ENCODE measurements at places on chromosomes 6 and 20. TPM values are rescaled to one million over a fixed set of nuclear protein-coding genes. Genes with fewer than 3 reads are reported as not detected.

DNA sequence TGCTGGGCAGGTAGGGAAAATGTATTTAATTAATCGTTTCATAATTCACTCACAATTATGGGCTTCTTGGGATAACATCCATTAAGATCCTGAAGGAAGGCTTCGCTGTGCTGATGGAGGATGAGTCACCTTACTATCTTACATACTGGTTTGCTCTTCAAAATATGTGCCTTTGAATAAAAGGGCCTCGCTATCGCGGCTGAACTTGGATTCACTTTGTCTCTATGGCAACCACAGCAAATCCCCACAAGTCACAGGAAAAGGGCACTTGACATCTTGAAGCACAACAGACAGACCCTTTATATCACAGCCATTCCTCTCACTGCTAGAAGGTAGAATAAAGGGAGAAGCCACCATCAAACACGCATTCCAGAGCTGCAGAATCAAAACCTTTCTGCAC is 141.3 kb upstream of the MYLIP start:
- peak; percentile 71 for DNase-seq

DNA sequence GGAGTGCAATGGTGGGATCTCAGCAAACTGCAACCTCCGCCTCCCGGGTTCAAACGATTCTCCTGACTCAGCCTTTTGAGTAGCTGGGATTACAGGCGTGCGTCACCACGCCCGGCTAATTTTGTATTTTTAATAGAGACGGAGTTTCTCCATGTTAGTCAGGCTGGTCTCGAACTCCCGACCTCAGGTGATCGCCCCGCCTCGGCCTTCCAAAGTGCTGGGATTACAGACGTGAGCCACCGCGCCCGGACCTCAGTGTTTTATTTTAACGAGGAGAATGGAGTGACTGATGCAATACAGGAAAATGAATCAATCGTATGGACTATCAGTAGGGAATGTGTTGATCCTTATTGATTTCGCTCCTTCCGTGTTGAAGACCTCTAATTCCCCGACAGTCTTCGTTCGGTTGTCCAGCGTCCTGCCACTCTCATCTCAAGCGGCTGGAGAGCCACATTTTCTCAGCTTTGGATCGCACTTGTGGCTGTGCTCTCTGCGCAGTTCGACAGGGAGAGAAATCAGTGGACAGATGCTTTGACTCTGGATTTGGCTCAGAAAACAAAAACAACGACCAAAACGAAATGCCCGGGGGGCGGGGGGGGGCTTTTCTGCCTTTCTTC is 166.2 kb downstream of the TRIM27 start:
- DNase-seq = no peak

DNA sequence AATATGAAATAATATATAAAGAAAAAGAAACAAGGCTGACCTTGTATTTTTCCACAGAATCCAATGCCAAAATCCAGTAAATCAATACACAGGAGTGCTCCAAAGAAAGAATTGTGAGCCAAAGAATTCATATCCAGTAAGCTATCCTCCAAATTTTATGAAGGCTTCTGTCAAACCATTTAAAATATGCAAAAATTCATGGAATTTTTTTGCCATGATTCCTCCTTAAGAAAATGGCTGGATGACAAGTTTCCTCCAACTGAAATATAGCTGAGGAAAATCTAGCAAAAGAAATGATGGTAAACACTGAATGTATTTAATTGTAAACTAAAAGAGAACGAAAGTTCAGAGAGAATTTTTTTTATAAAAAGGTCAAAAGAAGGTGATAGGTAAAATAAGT is 290.3 kb downstream of the UBE3D start:
- no peak for DNase-seq

DNA sequence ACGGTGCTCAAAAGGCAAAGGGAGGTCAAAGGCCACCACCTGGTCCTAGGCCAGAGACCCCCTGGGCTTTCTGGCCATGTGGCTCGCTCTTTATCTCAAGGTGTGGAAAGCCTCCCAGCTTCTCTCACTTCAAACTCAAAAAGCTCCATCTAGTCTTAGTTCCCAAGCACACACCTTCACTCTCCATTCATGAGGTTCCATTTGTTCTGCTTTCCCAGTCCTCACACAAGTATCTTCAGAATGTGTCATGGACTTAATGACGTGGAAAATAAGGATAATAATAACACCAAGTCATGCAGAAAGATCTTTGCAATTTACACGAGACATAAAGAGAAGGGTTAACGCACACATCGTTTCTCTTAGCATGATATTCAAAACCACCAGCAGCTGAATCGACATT is 219.3 kb downstream of the GMDS start:
- no peak for DNase-seq

DNA sequence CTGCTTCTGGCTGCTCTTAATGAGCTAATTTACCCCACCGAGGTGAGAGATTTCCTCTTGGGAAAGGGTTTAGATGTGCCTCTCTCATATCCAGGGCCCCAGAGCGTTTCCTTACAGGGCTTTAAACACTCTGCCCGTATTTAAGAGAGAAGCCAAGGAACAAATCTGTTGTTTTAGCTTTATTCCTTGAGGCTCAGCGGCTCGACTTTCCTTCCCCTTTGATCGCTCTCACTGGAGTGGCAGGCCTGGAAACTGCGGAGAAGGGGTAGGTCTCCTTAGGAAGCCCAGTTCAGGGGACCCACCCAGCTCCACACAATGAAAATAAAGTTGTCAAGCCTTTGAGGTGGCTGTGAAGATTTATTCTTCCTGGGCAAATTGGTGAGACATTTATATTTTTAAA is 132.0 kb upstream of the JAG1 start:
- DNase-seq = no peak

DNA sequence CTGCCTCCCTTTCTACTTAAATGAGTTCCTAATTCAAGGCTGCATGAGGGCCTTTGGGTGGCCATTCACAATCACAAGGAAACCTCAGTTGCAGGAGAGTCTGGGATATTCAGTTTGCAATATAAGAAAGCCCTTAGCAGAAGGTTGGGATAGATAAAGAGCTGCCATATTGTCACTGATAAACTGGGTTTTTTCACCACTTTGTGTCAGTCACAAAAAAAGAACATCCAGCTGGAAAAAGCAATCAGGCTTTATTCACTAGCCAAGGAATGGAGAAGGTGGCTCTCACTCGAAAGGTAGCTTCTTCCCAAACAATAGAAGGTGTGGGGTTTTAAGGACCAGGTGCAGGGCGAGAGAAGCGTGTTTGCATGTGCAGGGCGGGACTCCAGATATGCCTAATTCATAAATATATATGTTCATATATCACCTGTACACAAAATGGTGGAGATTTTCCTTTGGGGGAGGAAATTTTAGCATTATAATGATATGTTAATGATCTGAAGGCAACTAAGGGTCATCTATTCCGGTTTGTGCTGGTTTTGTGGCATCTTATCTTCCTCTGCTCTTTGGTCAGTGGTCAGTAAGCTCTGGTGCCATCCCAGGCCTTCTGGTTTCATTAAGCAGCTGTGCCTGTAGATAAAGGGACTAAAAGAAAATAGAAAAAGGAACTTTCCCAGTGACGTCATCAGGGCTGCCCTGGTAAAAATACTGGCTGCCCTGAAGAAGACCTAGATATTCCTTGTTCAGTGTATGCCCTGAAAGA is 97.1 kb upstream of the IYD start:
- peak; percentile 78 for DNase-seq

GRCh38 chr20:4069751-4070150 is 54.4 kb upstream of the RNF24 start:
- no peak for DNase-seq

- no peak for DNase-seq
Measured at GRCh38 chr20:51506527-51507215, 35.8 kb downstream of the NFATC2 start.

DNA sequence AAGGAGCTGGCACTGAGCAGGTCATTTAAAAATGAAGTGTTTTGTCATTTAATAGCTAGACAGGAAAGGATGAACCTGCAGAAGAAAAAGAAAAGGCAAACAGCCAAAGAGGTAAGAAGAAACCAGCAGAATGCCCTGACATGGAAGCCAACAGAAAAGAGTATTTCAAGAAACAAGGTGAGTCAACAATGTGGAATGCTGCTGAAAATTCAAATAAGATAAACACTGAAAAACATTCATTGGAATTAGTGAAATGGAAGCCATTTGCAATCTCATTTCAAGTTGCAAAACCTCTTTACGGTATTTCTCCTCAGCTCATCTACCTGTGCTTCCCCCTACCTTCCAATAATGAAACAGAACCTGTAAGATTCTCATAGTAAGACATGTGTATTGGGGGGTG is 59.6 kb downstream of the RWDD2A start:
- no peak for DNase-seq

DNA sequence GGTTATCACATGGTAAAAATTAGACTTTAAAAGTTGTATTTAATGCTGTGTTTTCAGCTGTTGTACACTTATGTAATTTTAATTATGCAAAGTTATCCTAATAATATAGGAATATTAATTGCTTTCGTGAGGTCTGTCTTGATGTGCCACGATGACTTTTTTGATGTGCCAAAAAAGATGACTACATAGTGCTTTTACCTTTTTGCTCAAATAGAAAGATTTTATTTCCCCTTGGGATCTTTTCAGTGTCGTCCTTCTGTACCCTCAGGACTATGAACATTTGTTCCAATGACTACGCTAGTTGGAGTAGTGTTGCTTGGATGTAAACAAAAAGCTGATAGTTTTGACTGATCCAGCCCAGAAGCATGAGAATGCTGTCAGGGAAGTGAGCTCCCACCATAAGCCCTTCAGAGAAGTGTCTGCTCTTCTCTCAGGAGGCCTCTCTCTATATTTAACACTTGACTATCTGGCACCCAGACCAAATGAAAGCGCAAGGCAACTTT is 1.2 kb upstream of the CD164 start:
- no peak for DNase-seq

DNA sequence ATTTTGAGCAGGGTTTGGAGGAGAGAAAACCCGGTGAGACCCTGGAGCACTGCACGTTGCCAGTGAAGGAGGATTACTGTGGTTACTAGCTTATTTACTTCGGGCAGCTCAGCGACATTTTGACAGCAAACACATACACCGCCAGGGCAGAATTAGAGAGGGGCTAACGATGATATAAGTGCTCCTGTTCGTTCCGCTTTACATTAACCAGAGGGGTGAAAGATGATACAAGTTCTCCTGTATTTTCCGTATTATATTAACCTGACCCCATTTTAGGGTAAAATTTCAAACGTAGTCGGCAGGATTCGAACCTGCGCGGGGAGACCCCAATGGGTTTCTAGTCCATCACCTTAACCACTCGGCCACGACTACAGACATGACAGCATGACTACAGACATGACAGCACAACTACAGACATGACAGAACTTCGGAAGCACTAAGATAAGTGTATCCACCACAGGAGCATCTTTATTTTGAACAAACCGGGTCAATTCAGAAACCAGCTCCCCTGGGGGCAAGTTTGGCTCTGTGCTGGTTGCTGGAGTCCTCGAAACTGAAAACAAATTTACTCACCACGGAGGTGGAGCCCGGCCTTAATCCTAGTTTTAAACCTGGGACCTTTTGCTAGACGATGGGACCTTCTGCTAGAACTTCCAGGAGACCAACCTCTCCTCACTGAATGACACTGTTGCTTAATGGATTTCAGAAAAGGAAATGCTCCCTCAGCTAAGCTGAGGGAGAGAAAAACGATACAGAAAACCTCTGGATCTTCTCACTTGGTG is 80.4 kb upstream of the ZNF184 start:
- DNase-seq = no peak

DNA sequence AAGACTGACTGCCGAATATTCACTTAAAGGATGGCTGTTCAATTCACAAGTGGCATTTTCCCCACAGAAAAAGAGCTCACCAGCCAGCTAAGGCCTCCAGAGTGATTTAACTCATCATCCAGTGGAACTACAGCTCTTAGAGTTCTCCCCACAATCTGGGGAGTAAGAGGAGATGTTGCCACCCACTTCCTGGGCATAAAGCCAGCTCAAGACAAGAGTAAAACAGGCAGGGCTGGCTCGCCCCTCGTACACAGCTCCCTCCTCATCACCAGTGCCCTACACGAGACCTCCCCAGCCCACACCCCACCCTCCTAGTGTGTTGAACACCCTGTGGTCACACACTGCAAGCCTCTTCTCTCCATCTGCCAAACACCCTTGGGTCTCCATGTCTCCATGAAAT is 47.2 kb upstream of the IPCEF1 start:
- DNase-seq = no peak

Gene GPSM3
- total RNA-seq = 58.7 TPM

Gene RAET1L
- not detected for total RNA-seq

Gene COL12A1
- under 0.01 TPM for total RNA-seq

Gene TMEM244
- total RNA-seq = not detected

All from hematopoietic multipotent progenitor cell (in vitro differentiated cells).